ENCODE measurements at places on chromosomes 12 and 14.

DNA sequence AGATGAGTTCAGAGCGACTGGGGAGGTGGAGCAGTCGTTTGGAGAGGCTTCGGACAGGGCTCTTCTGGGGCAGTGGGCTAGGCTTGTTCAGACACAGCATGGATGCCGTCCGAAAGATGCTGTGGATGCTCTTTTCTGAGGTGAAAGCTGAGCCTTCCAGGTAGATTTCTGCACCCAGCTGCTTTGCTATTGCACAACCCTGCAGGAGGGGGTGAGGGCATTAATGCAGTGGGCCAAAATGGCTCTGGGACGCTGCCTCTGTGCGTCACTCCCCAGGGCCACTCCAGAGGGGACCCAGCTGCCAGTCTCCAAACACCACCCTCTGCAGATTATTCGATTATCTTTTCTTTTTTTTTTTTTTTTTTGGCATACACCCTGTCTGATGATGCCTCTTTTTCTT is 6.1 kb upstream of the DDX23 start:
- DNase-seq = no peak

DNA sequence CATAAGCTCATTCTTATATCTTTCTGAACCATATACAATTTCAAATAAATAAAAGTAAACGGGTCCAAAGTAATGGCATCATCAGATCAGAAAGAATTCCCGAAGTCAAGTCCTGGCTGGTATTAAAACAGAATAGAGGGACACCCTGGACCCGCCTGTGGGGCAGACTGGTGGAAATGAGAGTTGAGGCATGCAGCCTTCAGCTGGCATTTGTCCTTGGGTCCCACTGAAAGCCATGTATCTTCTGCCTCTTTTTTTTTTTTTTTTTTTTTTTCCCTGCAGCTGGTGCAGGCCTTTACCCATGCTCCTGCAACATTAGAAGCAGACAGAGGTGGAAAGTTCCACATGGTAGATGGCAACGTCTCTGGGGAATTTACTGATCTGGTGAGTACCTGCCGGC is 9.9 kb downstream of the AHSA1 start:
- DNase-seq = no peak

GRCh38 chr14:63547798-63548335 is 4.7 kb upstream of the PPP2R5E start:
- no peak for DNase-seq

DNA sequence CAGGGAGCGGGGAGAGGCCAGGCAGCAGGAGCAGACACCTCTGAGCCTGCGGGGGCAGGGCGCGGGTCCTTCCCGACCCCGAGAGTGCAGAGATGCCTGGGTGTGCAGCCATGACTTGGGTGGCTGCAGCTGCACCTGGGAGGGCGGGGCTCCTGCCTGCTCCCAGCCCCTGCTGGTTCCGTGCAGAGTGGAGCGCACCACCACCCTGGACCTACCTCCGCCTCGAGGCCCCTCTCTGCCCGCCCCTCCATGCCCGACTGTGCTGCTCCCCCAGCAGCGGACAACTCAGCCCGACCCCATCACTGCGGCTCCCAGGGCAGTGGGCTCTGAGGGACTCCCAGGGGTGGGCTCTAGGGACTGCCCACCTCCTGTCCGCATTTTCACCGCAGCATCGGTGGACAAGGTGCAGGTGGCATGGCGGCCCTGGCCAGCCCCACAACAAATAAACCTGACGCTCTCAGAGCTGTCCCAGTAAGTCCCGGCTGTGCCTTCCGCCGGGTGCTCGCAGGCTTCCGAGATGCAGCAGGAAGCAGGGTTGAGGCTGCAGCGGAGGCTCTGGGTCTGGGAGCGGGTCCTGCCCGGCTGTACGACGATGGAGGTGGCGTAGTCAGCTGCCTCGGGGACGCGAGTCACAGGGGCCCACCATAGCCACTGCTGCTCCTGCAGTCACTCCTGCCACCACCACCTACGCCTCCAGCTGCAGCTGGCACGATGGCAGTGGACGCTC is 392.0 kb upstream of the CCDC196 start:
- no peak for DNase-seq

Data from NCI-H526 treated with DMSO at 0.1 percent for 48 hours (cell line).